Stimulated activated CD8-positive, alpha-beta memory T cell treated with anti-CD3 and anti-CD28 coated beads, Interleukin-2, amount 100 ng/mL, for 48 hours (primary cell): ENCODE measurements at places on chromosomes 13 and 19.
A peak's percentile ranks its signal among the peaks of the same experiment; 100 is the strongest.

- DNase-seq, result no peak
Measured at GRCh38 chr19:48544856-48545750, 6.9 kb upstream of the SULT2B1 start.

GRCh38 chr13:64529874-64530485 is 2700.2 kb downstream of the PCDH9 start:
- DNase-seq, result no peak

DNA sequence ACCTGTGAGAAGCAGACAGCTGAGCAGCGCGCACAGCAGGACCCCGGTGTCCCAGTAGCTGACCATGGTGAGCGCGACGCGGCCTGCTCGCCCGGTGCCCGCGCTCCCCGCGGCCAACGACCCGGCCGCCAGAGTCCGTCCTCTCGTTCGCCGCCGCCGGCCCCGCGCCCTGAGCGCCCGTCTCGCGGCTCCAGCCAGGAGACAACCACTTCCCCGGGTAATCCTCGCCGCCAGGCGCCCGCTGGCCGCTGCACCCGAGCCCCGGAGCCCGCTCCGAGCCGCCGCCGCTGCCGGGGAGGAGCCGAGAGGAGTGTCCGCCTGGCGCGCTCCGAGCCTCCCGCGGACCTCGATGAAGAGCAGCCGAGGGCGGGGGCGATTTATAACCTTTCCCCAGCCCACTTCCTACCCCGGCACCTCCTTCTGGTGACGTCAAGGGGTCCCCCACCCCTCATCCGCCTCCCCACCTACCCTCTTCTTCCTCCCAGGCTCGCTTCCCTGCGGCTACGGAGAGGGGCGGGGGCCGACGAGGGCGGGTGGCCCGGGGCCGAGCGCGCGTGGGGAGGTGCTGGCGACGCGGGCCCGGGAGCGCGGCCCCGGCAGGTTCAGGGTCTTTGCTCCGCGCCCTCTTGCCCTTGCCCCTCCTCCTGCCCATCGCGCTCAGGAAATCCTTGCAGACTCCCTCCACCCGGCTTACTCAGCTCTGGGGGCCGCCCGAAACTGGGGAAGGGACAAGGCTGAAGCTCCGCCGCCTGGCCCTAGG is at the start of gene FLT1:
FLT1 (minus strand) TSS at position 351 of the 760 bp plus-strand sequence; CDS start at position 66, 285 bp downstream.
- DNase-seq, result peak; percentile 39

- DNase-seq, result no peak
Measured at GRCh38 chr19:49189259-49189658, 31.7 kb downstream of the TRPM4 start.

GRCh38 chr19:50532952-50533351 is 19.2 kb upstream of the ASPDH start:
- DNase-seq, result no peak

DNA sequence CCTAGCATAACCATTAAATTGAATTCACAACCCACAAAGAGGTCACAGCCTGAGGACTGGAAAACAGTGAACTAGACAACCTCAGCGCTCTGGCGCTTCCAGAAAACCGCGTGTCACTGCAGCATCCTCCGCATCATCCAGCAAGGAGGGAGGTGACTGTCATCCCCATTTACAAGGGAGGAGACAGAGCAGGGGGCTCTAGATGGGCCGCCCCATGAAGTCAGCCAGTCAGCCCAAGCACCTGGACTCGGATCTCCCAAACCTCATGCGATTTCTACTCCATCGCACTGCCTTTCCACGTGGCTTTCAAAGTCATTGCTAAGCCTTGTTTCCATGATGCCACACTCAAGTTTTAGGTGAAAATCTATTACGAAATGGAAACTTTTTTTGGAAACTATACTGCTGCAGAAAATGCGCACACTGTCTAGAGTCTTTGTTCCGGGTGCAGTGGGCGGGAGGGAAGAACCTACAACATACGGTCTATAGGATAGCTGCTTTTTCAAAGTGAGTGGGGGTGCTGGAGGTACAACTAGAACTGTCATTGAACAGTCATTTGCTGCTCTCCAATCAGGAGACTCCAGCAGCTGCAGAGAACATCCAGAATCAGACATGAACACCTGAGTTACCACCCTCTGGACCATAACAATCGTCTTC is 2.8 kb downstream of the AP3D1 start:
- DNase-seq, result no peak

- DNase-seq, result no peak
Measured at GRCh38 chr13:74230984-74231501, 96.8 kb upstream of the KLF12 start.

GRCh38 chr19:15358918-15359317 is 20.7 kb downstream of the AKAP8 start:
- DNase-seq, result no peak

- no peak for DNase-seq
Measured at GRCh38 chr13:66128201-66128600, 1101.9 kb downstream of the PCDH9 start.

DNA sequence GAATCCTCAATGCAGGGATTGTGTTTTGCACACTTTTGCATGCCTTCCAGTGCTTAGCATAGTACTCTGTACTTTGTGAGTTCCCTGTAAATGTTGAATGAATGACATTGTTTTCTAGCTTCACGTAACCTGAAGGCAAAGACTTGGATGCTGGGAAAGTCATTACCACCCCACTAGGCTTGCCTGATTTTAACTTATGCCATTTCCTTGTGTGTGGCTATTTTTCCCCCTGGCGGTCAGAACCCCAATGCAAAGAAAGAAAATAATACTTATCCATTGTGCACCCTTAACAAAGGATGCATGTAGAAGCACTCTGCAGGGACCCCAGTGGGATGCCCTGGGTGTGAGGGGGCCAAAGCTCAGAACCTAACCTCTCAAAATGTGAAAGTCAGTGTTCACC is 1.2 kb upstream of the ENOX1 start:
- no peak for DNase-seq

GRCh38 chr19:19160461-19161035 is 9.5 kb downstream of the MEF2B start:
- DNase-seq, result no peak

DNA sequence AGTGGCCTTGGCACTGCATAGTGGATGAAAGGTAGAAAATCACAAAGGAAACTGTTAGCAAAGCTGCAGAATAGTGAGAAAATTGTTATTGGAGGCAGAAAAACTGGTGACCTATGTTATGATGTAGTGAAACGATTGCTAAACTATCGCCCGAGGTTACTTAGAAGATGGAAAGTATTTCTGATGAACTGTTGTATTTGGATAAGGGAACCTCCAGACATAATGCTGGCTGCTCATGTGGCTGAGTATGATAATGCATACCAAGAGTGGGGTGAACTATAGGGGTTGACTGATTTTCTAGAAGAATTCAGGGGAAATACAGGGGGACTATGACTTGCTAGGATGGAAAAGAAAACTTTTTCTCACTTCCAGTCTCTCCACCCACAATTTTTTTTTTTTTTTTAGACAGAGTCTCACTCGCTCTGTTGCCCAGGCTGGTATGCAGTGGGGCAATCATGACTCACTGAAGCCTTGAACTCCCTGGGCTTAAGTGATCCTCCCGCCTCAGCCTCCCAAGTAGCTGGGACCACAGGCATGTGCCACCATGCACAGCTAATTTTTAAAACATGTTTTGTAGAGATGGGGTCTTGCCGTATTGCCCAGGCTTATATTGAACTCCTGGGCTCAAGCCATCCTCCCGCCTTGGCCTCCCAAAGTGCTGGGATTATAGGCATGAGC is 4.4 kb upstream of the EID2 start:
- no peak for DNase-seq

DNA sequence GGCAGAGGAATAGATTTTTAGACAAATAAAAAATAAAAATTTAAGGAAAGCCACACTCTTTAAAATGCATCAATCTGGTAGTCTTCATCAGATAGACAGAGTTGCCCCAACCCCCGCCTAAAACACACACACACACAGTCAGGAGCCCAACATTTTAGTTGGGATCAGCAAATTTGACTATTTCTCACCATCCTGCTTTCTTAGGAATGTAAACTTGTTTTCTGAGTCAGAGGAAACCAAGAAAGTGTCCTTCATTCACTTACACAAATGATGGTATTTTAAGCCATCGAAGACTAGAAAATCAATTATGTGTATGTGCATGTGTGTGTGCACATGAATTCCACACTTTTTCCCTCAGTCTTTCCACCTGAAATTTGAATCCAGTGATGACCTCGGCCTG is 1657.5 kb downstream of the SLITRK1 start:
- no peak for DNase-seq

GRCh38 chr13:52411629-52412028 is 5.7 kb upstream of the THSD1 start:
- no peak for DNase-seq

GRCh38 chr19:29568036-29569025 is 37.8 kb upstream of the POP4 start:
- no peak for DNase-seq

DNA sequence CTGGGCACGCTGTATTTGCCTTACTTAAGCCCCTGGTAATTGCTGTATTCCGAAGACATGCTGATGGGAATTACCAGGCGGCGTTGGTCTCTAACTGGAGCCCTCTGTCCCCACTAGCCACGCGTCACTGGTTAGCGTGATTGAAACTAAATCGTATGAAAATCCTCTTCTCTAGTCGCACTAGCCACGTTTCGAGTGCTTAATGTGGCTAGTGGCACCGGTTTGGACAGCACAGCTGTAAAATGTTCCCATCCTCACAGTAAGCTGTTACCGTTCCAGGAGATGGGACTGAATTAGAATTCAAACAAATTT is 676 bp downstream of the BRCA2 start:
- DNase-seq, result no peak

GRCh38 chr13:102726430-102726829 is 31.6 kb upstream of the METTL21C start:
- no peak for DNase-seq

- DNase-seq, result peak; percentile 44
Measured at GRCh38 chr19:8569066-8569771, 8.0 kb downstream of the MYO1F start.

DNA sequence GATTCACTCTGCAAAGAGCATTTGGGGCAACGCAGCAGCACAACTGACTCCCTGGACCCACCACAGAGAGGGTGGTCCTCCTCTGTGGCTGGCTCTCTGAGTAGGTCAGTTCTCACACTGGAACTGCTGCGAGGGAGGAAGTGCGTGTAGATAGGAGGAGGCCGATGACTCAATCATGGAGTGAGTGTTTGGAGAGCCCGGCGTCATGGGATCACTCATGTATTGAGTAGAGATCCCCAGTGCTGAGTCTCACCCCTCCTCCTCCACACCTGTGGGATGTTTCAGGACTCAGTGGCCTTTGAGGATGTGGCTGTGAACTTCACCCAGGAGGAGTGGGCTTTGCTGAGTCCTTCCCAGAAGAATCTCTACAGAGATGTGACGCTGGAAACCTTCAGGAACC is 8.9 kb downstream of the ZNF101 start:
- no peak for DNase-seq

- no peak for DNase-seq
Measured at GRCh38 chr19:19113040-19113626, 25.1 kb downstream of the TMEM161A start.

GRCh38 chr13:47407808-47408207 is 511.0 kb upstream of the HTR2A start:
- DNase-seq, result no peak

- DNase-seq, result no peak
Measured at GRCh38 chr13:108705031-108705430, 75.6 kb downstream of the MYO16 start.

DNA sequence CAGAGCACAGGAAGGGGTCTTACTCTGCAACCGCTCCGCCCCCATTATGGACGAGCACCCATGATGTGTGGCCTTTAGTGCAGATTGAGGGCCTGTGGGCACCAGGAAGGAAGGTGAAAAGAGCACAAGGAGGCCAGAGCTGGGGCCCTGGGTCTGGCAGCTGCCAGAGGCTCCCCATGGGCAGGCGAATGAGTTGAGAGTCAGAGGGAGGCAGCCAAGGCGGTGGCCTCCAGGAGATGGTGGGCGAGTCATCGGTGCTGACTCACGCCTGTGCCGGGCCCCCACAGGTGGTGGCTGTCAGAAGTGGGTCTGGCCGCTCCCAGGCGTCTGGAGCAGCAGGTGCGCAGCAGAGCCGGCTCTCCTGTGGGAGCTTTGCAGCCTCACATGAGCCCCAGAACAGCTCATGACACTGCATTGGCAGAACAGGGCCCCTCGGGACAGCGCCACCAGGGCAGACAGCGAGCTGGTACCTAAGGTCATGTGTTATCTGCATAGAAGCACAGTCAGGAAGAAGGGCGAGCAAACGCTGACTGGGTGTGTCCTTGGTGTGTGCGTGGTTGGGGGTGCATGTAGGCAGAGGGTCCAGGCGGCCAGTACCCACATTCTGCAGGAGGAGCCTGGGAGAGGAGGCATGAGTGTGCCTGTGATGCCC is 68.8 kb downstream of the CHST8 start:
- peak; percentile 4 for DNase-seq

GRCh38 chr13:113129921-113130750 is 7.5 kb downstream of the F10 start:
- no peak for DNase-seq

DNA sequence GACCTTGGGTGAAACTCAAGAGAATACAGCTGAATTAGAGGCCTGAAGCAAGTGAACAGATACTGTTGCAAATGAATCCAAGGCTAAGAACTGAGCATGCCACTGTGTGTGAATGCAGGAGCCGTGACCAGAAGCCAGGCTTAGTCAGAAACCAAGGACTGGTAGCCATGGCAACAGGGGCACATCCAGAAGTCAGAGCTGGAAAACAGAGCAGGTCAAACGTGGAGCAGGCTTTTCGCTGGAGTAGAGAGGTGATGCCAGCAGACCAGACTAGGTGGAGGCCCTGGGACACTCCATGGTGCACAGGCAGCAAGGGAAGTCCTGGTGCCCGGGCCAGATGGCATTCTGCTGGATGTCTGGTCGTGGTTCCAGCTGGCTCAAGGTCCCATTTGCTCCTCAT is 564.1 kb downstream of the PCDH9 start:
- no peak for DNase-seq

- no peak for DNase-seq
Measured at GRCh38 chr13:21336609-21337349, 122.3 kb downstream of the ZDHHC20 start.

DNA sequence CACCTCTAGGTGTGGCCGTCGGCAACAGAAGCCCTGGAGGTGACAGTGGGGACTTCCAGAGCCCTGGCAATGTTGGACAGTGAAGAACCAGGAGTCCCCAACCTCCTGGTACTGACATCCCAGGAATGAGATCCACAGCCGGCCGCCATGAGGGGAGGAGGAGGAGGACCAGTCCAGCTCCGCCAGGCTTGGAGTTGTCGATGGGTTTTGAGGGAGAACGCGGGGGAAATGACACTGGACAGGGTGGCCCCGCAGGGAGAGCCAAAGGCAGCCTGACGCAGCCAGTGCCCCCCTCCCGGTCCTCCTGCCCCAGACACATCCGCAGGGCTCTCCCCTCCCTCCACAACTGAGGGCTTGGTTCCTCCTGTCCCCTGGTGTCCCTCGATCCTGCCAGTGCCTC is 57.9 kb downstream of the SPACA7 start:
- no peak for DNase-seq

DNA sequence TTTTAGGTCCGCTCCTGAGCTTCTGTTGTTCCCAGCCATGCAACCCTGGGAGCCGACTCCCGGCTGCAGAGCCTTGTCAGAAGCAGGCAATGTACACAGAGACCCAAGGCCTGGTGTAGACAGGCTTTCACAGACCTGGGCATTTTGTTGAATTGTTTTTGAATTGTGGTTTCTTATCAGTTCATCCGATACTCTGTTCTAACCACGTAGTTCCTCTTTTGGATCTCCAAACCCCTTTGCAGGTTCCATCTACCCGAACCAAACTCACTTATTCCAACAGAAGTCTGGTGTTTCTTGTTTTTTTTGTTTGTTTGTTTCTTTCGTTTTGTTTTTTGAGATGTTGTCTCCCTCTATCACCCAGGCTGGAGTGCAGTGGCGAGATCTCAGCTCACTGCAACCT is 6.3 kb upstream of the NLRP2 start:
- no peak for DNase-seq
